ENCODE measurements at places on chromosomes 1 and 21.

GRCh38 chr1:116956378-116956777, 45.2 kb upstream of the CD101 start:
- peak; percentile 70 for DNase-seq

GRCh38 chr1:168972887-168973286, 133.6 kb upstream of the ATP1B1 start:
- DNase-seq = peak; percentile 65

GRCh38 chr1:53902235-53903138, 8.5 kb downstream of the DIO1 start:
- DNase-seq = no peak

GRCh38 chr1:82401116-82401515, 600.4 kb downstream of the ADGRL2 start:
- no peak for DNase-seq

DNA sequence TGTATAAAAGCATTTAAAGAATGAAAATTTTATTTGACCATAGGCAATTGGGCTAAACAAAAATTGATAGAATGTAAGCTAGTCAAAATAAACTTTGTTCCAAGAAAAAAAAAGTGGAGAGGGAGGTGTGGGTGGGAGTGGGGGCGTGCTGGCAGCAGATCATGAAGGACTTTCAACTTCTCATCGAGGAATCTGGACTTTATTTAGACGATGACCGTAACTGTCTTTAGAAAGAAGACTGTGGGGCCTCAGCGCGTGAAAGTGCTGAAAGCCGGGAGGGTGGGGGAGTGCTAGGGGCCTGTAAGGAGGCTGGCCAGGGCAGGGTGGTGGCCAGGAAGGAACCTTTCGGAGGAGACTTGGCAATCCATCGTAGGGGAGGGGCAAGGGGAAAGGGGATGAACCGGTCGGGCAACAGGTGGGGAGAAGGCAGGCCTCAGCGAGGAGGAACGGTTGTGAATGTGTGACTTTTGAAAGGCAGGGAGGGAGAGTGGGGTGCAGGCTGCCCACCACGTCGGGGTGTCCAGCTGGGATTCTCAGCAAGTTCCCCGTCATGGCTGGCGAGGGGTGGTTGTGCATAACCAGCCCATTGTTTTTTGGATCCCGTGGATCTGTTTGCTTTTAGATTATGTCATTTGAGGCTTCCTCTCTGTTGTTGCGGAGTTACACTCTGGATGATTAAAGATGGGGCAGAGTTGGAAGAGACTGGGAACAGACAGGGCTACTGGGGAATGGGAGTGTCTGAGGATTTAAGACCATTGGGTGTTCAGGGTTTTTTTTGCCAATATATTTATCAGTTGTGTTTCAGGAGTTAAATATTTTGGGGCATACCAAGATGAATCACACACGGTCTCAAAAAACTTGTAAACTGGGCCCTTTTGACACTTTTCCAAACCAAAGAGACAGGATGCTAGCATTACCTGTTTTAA, 35.5 kb downstream of the HUNK start:
- no peak for DNase-seq

DNA sequence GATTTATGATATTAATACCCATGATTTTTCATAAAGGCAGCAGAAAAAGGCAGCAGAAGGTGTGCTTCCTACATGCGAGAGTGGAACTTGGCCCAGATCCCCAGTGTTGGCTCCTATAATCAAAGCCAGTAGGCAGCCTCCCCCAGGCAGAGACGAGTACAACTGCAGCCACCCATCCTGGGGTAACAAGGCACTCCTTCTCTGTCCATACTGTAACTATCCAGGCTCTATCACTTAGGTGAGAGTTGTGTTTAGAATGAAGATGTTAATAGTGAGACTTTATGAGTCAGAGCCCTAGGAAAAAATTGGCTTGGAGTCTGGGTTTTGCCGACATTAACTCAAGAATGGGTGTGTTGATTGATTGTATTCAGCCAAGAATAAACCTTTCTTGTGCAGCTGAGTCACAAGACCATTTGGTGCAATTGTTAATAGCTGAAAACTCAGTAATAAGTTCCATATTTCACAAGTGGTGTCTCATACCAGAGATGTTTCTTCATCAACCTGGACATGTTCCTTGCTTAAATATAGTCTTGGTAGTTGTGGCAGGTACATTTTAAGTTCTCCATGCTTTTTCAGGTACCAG, 322.3 kb downstream of the DUSP10 start:
- DNase-seq = no peak

DNA sequence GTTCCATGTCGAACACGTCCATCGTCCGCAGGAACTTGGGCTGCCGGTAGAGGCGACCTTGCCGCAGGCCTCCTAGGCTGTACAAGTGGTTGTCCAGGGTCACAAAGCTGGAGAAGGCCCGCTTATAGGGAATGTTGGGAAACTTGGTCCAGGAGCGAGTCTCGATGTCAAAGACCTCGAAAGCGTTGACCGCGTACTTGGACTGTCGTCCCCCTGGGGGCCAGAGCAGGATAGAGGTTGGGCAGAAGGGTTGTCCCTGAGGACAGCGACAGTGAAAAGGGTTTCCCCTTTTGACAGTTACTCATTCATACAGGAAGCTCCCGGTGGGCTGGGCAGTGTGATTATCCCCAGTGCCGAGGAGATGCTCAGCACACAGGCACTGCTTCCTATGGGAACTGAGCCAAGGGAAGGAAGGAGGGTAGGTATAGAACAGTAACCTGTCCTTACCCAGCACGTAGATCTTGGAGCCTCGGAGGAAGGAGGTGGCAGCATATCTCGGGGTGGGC, 17.5 kb downstream of the KLHDC8A start:
- no peak for DNase-seq

- DNase-seq = no peak
Observed at GRCh38 chr1:75765697-75766355, 20.2 kb upstream of the RABGGTB start.

- no peak for DNase-seq
Observed at GRCh38 chr1:89081005-89081404, 16.0 kb upstream of the GBP1 start.

DNA sequence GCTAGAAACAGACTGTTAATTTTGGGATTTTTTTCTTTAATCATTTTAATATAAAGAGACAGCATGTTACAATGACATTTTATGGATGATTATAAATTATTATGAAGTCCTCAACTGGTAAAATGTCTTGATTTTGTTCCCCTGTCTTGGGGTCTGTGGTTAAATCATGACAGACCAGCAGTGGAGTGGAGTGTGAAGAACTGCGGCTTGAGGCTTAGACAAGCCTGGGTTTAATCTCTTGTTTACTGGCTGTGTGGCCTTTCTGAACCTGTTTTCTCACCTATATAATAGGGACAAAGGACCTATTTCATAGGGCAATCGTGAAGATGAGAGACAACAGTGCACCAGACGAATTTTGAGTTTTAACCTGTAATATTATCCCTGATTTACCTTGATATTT, 1.8 kb upstream of the UMODL1 start:
- no peak for DNase-seq

- no peak for DNase-seq
Observed at GRCh38 chr1:25716320-25716719, 83.7 kb upstream of the SELENON start.

DNA sequence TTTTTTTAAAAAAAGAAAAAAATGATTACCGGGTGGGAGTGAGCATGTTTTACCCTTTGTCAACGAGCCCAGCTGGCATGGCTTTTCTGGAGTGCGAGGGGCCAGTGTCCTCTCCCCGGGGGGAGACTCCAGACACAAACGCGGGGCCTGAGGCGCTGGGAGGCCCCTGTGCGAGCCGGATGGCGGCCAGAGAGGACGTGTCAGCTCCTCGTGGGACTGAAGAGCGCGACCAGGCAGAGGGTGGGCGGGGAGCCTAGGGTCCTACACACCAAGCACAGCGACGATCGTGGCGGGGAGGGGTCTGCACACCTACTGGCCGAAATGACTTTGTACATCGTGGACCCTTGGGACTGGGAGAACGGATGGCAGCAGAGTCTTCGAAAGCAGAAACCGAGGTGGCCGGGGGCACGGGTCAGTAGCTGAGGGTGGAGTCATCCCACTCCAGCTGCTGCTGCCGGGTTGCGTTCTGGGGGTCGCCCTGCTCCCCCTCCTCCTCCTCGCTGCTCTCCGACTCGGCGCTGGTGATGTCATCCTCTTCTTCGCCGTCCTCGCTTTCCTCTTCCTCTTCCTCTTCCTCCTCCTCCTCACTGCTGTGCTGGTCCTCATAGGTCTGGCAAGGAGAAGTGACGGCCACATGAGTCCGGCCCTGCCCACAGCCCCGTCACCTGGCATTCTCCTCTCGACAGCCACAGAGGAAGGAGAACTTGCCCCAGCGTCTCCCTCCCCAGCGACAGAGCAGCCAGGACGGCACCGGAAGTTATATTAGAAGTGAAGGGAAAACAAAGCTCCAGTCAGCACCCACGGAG, 78.8 kb downstream of the PIK3CD start:
- DNase-seq = no peak

DNA sequence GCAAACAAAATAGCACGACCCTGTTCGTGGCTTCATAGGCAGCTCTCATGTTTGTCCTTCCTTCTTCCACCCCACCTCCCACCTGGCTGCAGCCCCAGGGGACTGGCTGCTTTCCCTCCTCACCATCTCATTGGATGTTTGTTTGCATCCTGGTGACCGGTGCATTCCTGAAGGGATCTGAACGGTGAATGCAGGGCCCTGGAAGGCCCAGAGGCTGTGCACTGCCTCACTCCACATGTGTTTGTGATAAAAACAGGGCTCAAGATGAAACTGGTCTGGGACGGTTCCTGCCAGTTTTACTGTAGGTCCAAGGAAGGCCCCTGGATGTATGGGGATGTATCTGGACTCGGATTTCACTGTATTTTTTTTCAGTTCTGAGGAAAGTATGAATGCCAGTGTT, 42.8 kb downstream of the CNN3 start:
- DNase-seq = no peak
